ENCODE measurements at places on chromosomes 3 and 15.

DNA sequence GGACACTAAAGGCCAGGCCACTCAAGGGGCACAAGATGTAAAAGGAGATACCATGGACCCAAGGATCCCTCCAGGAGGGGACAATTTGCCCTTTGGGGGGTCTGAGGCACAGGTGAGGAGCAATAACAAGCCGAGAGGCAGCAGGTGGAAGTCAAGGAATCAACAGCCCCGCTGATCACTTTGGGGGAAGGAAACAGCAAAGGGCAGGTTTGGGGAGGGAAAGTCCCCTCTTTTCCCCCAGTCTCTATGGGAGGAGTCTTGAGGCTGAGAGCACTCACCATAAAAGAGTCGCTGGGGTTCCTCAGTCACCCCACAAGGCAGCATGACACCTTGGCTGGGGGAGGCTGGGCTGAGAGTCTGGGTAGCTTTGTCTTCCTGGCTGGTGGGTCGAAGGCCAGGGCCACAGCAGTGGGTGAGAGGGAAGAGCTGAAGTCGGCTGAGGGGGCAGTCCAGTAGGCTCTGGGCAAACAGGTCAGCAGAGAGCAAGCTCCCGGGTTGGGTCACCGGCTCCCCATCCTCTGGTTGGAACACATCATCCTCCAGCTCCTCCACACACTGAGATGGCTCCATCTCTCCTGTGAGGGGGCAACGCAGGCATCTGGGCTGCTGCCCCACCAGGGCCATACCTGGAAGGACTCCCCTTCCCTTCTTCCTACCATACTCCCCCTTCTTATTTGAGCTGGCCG is 3.0 kb downstream of the BMF start:
- peak; percentile 40 for DNase-seq

DNA sequence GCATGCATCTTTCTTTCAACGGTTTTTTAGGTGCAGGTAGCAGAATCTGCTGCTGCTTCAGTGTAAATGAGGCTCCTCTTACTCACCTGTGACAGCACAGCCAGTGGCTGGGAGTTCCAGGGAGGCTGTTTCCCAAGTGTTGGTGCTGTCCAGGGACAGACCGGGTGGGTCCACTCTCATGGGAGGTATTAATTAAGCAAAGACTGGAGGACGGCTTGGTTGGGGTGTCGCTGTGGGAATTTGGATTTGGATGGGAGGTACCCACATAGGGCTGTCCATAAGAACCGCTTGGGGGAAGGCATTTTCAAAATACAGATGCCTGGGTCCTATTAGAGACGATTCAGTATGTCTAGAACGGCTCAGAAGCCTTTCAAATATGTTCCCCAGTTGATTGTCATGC is 42.9 kb downstream of the SV2B start:
- DNase-seq, result no peak

DNA sequence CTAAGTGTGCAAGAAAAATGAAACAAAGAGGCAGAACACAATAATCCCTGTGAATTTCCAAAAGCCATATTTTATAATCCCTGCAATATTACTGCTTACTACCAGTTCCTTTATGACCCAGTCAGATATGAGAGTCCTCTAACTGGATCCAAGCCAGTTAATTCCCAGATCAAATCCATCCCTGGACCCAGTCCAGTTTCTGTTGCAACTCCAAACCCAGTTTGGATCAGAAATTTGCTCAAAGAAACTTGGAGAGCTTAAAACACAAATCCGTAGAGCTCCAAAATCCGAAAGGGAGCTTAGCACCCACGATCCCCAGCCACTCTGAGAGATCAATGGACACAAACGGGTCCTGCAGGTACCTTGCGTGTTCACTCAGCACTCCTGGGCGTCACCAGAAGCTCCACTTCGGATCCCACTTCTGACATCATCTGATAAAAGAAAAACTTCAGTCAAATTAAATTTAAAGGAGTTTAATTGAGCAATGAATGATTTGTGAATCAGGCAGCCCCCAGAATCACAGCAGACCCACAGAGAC is 32.6 kb upstream of the THUMPD3 start:
- DNase-seq, result no peak

DNA sequence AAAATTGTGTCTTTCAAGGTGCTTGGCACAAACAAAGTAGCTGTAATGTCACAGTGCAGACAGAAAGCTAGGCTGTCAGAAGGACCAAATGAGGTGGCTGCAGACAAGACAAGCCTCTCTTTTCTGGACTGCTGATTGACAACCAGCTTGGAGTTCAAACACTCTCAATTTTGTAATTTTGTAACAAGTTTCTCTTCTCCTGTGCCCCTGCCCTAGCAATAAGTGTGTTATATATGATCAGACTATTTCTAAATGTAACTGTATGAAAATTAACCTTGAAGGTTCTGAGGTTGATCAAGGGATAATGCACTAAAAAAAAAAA is 172.0 kb downstream of the P3H2 start:
- no peak for DNase-seq

GRCh38 chr3:16456784-16457415 is 56.6 kb downstream of the RFTN1 start:
- no peak for DNase-seq

DNA sequence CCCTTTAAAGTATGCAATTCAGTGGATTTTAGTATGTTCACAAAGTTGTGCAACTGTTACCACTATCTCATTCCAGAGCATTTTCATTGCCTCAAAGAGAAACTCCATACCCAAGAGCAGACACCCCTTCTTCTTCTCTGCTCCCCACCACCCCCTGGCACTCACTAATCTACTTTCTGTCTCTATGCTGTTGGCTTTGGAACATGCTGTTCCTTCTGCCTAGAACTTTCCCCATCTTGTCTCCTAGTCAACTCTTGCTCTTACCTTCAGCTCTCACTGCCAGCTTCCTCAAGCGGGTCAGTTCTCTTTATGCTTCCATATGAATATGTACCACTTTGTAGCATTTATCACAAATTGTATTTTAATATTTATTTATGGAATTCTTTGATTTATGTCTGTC is 50.1 kb downstream of the TYRO3 start:
- no peak for DNase-seq

DNA sequence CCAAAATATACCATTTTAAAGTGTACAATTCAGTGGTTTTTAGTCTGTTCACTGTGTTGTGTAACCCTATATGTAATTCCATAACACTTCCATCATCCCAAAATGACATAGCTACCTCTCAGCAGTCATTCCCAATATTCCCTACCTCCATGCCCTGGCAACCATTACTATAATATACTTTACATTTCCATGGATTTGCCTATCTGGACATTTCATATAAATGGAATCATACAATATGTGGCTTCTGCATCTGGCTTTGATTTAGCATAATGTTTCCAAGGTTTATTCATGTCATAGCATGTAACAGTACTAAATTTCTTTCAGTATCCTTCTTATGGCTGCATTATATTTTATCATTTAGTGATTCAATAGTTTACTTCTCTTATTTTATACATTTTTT is 25.3 kb downstream of the FAM98B start:
- no peak for DNase-seq

DNA sequence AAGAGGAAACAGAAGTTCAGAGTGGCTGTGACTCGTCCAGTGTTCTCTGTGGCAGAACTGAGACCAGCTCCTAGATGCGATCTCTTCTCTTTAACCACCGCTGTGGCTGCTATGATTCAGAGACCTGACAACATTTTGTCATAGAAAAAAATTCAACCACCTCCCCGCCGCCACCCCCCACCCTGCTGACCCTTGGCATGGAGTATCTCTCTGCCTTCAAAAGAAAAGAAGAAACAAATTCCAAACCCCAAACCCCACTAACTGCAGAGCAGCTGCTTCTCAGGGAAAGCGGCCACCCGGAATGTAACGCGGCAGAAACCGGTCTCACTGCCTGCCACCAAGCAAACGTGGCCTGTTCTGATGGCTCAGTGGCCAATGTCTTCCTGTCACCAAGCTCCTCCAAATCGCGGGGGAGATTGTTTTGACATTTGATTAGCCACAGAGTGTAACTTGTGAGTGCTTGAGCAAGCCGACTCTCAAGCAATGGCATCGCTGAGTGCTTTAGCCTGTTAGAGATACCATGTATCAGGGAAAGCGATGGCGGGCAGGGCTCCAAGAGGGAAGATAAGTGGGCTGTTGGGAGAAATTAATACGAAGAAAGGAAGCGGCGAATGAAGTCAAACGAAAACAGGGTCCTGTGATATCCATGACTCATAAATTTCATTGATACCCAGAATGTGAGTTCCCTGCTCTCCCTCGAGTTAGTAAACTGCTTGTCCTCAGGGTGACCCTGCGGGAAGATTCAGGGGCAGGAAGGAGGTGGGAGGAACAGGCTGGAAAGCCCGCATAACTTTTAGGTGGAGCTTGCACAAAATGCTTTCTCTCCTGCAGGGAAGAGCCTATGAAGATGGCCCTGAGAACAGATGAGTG is 44.8 kb upstream of the TLE3 start:
- DNase-seq, result no peak

DNA sequence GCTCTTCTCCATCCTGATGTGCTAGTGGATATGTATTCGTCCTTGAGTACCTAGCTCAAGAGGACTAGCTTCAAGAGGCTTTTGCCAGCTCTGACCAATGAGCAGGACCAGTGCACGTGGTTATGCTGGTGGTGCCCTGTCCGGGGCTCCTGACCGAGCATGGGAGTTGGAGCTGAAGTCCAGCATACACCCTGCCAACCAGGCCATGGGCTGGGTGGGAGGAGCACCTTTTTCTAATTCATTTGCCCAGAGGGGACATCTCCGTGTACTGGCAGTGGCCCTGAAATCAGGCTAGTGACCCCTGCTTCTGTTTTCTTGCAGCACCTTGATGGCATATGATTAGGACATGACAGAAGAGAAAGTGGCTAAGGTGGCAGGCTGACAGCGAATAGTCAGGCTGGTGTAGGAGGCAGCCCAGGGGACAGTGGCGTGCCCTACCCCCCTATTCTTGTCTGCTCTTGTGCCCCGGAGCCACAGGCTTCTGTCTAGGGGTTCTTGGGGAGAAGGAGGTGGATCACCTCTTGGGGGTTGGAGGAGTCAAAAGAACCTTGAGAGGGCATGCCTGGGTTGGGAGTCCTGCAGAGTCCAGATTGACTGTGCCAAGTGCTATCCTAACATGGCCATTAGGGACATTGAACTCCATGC is 16.5 kb downstream of the PODXL2 start:
- DNase-seq, result no peak

DNA sequence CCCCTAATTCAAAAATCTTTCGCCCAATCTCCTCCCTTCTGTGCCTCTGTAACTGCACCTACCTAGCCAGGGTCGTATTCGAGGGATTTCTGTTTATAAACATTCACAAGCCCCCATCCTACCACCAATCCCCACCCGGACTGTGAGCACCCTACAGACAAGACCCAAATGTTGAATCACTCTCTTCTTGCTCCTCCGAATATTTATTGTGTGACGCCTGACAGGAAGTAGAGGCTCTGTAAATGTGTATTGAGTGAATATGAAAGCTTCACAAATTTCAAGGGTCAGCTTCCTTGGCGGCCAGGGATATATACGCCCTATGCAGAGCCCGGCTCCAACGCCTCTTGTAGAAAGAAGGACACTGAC is 1.6 kb downstream of the BDH1 start:
- no peak for DNase-seq

DNA sequence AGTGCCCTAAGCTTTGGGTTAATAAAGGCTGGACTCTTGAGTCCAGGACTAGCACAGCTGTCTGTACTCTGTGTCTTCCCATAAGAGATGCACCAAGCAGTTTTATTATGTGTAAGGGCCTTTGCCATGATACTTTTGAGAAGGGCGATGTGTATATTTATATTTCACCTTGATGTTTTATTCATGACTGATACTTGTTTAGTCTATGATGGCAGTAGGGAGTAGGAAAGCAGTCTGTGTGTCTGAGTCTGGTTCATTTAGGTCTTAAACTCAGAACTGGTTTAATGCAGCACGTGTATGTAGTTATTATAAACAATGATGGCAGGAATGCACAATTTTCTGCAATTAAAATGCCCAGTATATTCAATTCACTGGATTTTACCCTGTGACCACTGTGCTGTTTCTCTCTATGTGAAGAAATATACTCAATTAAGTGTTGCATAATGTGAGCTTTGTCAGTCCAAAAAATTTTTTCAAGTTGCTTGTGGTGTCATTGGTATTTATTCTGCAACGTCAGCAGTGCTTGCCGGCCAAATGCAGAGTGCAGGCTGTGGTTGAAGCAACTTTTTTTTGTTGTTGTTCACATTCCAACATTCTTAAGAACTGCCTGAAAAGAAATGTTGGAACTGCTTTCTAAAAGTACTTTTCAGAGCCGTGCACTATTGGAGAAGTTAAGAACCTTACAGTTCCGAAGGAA is 423.7 kb upstream of the SEMA6D start:
- DNase-seq, result no peak
